Transverse colon (tissue), 4 donors: ENCODE measurements at places on chromosomes 12 and 14.

GRCh38 chr12:41011939-41012338 lies 176.2 kb upstream of the PDZRN4 start:
- DNase-seq, result no peak

DNA sequence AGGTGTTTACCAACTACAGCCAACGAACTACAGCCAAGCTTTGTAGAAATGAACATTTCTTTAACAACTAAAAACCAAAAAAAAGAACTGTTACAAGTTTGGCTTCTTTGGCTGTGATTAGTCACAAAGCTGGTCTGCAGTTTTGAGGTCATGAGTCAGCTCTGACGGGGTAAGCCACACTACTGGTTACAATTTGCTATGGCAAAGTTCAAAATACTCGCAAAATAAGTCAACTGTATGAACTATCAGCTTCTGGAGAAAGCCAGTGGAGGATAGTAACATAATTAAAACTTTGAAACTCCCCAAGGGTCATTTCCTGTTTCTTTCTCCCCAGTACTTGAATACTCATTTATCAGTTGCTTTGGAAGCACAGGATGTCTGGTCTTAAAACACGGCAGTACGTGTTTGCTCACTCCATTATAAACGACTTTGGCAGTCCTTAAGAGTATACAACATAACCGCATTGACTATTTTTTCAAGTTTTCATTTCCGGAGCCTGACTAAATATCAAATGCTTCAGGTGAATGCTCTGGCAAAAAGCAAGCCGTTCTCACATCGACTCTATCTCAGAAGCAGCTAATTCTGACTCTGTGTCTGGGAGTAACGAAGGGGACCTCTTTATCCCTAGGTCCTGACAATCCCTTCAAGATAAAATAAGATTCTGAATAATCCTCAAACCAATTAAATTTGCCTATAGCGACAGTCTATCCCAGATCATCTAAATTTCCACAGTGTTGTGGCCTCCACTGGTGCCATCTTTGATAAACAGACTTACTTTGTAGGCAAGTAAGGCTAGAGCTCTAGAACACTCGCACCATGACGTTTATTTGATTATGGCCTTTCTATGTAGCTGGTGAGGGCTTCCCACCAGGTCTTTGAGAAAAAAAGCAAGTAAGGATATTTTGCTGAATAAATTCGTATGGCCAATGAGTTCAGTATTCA lies 10.6 kb downstream of the PHLDA1 start:
- DNase-seq, result peak; percentile 20

DNA sequence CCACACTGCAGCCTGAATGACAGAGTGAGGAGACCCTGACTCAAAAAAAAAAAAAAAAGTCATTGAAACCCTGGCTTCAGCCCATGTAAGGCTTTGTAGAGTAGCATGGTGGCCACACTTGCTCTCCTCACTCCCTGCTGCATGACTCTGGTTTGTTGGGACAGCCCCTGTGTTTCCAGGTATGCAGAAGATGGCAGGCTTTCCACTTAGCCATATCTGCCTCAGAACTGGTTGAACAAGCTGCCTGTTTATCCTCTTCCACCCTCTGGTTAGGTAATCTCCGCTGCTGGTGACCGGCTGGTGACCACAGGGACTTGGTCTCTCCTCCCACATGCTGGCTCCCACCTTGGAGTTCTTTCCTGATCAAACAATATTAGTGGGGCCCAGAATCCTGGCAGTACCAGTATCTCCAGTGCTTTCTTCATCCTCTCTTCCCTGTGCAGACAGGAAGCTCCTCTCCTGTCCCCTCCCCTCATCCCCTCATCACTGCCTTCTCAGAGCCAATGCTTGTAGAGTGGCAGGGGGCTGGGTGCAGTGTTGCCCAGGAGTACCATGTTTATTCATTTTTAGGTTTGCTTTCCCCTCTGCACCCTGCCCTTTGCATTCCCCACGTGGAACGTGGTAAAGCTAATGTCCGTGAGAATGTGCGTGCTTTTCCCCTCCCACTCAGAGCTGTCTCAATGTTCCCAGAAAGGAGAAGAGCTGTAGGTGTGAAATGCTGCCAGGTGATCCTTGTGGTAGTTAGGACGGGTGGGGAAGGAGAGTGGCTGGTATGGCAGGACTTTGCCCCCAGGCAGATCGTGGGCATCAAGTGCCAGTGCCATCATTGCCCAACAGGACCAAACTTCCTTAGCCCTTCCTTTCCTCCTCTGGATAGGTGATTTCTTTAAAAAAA lies 11.3 kb downstream of the ABHD12B start:
- peak; percentile 53 for DNase-seq

DNA sequence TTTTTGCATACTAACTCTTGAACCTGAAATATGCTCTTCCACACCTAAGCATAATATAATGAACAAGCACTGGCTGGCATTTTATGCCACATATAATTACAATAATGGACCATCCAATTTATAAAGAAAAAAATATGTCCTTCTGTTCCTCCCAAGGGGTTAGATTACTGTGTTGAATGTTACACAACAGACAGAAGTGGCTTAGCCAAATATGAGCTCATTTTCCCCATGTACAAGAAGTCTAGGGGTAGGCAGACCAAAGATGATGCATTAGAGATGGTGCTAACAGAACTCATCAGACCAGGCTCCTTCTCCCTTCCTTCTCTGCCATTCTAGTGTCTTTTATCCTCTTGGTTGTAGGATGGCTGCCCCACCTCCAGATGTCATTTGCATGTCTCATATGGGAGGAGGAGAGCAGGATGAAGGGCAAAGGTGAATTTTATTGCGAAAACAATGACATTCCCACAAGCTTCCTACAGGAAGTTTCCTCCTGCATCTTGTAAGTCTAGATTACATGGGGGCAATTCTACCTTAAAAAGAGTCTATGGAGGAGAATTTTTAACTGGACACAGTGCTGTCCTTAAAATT lies 43.9 kb upstream of the SLC2A13 start:
- no peak for DNase-seq

DNA sequence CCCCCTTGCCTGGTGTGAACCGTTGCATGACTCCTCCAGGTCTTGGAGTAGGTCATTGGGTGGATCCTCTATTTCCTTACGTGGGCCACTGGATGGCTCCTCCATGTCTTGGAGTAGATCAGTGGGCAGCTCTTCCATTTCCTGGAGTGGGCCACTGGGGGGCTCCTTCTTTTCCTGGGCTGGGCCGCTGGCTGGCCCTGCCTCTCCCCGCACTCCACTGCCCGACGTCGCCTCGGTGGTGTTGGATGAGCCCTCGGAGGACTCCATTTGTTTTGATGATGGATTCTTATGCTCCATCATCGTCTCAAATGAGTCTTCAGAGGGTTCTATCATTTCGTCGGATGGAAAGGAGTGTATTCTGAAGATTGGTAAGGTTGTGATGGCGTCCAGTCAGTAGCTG lies 19.1 kb downstream of the RTL1 start:
- DNase-seq, result no peak

- no peak for DNase-seq
Observed at GRCh38 chr12:43320281-43320680, 231.7 kb downstream of the ADAMTS20 start.
